GM12878 (cell line): ENCODE measurements at places on chromosomes 13 and 19. TPM values are rescaled to one million over a fixed set of nuclear protein-coding genes. Genes with fewer than 3 reads are reported as not detected.

DNA sequence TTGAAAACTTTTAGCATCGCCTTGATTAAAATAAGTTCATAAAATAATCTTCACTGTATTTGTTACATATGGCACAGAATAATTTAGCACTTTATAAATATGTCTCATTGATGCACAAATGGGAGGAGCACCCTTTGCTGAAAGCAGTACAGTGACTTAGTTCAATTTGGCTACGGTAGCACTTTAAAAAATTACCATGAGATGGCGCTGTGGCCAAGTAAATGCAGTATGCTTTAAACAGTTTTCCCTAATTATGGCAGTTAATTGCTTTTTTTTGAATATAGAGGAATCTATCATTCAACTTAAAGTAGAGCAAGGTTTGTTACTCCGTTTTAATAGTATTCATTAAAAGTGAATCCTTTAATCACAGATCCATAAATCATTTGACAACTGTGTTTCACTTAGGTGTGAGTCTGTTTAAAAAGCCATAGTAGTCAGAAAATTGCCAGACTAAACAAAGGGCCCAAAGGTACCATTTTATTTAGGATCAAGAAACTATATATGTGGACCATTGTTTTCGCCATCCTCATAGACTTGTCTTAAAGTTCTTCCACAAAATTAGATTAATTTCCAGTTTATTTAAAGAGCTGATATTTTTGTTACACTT is 34.7 kb upstream of the ESD start:
- no peaks in the 10 kb centered on the region for H3K27me3 ChIP-seq
- DNase-seq: no peak
- no peak overlapping the region for H3K4me3 ChIP-seq
- no peaks in the 10 kb centered on the region for H3K36me3 ChIP-seq
- no peaks in the 10 kb centered on the region for H3K4me1 ChIP-seq

DNA sequence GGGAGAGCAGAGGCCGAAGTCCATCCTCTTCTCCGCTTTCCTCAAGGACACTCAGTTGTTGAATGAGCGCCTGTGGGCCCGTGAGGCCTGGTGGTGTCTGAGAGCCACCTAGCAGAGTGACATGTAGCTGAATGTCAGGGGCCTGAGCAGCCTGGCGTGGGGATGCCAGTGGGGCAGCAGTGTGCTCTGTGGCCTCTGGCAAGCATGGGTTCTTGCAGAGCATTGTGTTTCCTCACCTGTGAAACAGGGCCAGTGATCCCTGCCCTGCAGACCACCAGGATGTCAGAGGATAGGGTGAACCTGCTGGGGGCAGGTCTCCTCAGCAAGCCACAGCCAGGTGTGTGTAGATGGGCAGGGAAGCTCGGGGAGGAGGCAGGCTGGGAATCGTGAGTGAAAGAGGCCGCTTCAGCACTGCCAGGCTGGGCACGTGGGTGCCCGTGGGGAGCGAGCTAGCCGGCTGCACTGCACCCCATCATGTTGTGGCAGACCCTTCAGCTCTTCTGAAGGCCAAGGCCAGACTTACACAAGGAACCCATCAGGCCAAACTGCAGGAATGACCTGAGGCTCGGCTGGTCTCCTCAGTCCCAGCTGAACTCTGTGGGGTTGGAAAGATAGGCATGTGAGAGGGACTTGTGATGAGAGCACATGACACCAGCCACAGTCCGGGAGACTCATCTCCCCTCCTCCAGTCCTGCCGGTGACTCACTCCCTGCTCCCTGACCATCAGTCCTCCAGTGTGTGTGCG is 5.0 kb downstream of the PPP1R37 start:
- no peaks in the 10 kb centered on the region for H3K27me3 ChIP-seq
- peaks cover 13% of the 10 kb centered on the region for H3K36me3 ChIP-seq
- H3K4me1 ChIP-seq: peaks cover 13% of the 10 kb centered on the region
- no peak overlapping the region for H3K4me3 ChIP-seq

DNA sequence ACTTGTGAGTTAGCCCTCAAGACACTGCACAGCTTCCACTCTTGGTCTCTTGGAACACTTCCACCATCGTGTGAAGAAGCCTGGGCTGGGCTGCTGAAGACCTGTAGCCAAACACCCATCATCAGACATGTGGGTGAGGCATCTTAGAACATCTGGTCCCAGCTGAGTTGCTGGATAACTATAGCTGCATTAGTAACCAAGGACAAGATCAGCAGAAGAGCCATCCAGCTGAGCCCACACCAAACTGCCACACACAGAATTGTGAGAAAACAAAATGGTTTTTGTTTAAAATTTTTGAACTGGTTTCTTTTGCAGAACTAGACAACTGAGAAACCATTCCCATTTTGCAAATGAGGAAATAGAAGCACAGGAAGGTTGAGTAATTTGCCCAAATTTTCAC is 56.2 kb downstream of the CCNE1 start:
- no peak overlapping the region for H3K4me3 ChIP-seq
- no peak for DNase-seq
- H3K4me1 ChIP-seq: no peaks in the 10 kb centered on the region
- no peaks in the 10 kb centered on the region for H3K27me3 ChIP-seq
- no peaks in the 10 kb centered on the region for H3K36me3 ChIP-seq

GRCh38 chr19:4678881-4679790 is 9.0 kb upstream of the MYDGF start:
- H3K36me3 ChIP-seq: peaks cover 12% of the 10 kb centered on the region
- H3K4me3 ChIP-seq: no peak overlapping the region
- H3K27me3 ChIP-seq: no peaks in the 10 kb centered on the region
- DNase-seq: no peak

The ZNF497 gene
- 0.66 and 0.82 TPM in 2 replicates for total RNA-seq

The THSD8 gene
- 25.1 and 30.0 TPM in 2 replicates for total RNA-seq

The NAPSA gene
- 18.2 and 19.2 TPM in 2 replicates for total RNA-seq

DNA sequence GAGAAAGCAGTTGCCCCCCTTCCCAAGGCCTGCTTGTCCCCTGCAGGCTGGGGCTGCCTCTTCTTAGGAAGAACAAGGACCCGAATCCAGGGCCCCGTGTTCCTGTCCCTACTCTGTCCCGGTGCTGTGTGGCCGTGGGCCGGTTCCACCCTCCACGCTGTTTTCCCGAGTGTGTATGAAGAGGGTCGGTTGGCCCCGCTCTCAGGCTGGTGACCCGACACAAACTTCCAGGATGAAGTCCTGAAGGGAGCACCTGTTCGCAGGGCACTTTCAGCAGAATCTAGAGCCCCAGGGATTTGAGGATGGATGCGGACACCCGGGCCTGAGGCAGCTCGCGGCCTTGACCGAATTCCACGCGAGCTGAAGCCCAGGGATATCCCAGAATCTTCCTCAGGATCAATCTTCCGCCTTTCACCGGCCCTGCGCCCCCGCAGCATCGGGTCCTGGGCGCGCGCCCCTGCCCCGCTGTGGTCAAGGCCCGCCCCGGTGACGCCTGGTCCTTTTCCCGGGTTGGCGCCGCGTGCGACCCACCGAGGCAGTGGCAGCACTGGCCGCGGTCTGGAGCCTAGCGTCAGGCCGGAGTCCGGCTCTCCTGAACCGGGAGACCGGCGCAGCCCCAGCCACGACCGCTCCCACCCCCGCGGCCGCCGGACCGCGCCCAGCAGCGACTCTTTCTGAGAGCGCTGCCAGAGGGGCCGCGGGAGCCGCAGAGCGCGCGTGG is 528 bp upstream of the CHST8 start:
- H3K27ac ChIP-seq: no peak overlapping the region
- no peaks in the 10 kb centered on the region for H3K36me3 ChIP-seq
- no peaks in the 10 kb centered on the region; the same call in 1 of the 2 replicates for H3K27me3 ChIP-seq
- no peak overlapping the region for H3K4me3 ChIP-seq

DNA sequence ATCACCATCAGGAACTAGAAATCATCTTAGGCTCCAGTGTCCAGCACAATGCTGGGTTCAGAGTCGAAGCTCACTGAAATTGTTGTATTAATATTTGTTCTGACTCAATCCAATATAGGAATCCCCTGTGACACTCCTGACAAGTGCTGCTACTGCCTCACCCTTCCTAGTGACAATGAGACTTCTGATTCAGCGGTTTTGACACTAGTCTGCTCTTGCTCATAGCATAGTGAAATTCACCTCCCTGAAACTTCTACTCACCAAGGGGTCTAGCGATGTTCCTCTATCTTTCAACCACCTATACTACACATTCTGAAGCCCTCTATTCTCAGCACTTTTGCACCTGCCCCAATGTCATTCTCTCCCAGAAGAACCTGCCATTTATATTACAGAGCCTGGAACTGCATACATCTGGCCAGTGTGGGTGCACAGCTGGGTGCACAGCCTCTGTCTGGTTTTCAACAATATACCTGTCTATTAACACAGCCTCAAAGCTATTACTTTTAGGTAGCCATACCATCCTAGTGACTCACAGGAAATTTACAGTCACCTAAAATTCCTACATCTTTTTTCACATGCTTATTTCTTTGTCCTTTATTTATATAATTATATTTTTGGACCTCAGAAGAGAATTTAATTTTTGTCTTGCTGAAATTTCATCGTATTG is 88.3 kb downstream of the DOCK9 start:
- H3K4me3 ChIP-seq: no peak overlapping the region
- H3K36me3 ChIP-seq: no peaks in the 10 kb centered on the region
- H3K4me1 ChIP-seq: no peaks in the 10 kb centered on the region
- DNase-seq: no peak
- no peak overlapping the region for H3K27ac ChIP-seq

- no peak for DNase-seq
- no peaks in the 10 kb centered on the region for H3K36me3 ChIP-seq
- peaks cover 14% of the 10 kb centered on the region for H3K4me1 ChIP-seq
- peak overlapping the region; percentile 48 for H3K4me3 ChIP-seq
- H3K27ac ChIP-seq: peak overlapping the region; percentile 17; the same call in 1 of the 2 replicates
Observed at GRCh38 chr19:45876411-45877197, 9.3 kb downstream of the IRF2BP1 start.
